ENCODE measurements at places on chromosomes 1 and 21.

GRCh38 chr21:42384989-42385388 lies 10.9 kb downstream of the TMPRSS3 start:
- DNase-seq = no peak

DNA sequence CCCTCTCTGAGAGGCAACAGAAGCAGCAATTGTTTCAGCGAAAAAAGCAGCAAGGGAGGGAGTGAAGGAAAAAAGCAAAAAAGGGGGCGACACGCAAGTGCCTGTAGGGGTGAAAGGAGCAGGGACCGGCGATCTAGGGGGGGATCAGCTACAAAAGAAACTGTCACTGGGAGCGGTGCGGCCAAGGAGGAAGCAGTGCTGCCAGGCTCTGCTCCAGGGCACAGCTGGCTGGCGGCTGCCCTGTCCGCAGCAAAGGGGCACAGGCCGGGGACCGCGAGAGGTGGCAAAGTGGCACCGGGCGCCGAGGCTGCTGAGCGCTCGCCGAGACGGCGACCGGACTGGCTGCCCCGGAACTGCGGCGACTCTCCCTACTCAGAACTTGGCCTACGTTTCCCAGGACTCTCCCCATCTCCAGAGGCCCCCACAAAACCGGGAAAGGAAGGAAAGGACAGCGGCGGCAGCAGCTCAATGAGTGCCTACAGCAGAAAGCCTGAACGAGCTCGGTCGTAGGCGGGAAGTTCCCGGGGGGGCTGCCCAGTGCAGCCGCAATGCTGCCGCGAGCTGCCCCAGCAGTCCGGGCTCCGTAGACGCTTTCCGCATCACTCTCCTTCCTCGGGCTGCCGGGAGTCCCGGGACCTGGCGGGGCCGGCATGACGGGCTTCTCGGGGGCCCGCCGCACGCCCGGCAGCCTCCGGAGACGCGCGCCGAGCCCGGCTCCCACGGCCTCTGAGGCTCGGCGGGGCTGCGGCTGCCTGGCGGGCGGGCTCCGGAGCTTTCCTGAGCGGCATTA lies 1.0 kb upstream of the CDKN2C start:
- no peak for DNase-seq

DNA sequence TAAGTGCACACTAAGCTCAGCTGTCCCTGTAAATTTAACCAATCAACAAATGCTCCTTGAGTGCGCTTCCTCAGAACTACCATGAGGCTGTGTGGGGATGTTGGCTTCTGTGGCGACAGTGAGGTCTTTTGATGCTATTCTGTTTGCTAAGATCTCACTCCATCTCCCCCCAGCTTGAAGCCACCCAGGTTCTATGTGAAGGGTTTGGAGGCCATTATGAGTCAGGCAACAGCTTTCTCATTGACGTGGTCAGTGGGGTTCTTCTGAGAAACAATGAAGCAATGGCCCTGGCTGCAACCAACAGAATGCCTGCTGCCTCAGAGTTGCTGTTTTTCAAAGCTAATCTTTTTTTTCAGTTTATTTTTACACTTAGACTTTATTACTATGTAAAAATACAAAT lies 205.5 kb downstream of the PTBP2 start:
- DNase-seq = no peak

DNA sequence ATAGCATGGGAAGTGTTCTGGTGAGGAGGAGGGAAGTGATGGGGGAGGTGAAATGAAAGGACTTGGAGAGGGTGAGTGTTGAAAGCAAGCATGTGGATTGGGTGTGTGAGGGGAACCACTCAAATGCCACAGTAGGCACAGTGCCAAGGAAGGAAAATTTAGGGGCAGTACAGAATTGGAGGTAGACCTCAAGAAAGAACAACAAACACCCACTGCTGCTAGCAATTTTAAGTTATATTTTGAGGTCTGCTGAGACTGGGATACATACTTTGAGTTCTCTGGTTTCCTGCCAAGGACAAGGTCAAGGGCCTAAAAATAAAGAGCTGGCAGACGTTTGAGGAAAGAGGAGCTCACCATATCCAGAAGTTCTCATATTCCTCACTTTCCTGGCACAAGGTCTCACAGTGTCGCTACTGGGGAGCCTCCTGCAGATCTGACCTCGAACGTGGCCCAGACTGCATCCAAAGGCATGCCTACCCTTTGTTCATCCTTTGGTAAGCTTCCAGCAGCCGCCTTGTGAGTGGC lies 104.0 kb downstream of the BRINP2 start:
- DNase-seq = no peak

- DNase-seq = no peak
These were observed 114.7 kb downstream of the GRIK3 start for GRCh38 chr1:36919491-36920145.

GRCh38 chr1:247456914-247457639 lies 827 bp downstream of the OR2B11 start:
- no peak for DNase-seq

- DNase-seq = no peak
These were observed 38.7 kb downstream of the CHAF1B start for GRCh38 chr21:36423771-36424433.

GRCh38 chr1:247281001-247281574 lies 25.2 kb downstream of the VN1R5 start:
- DNase-seq = no peak

- DNase-seq = no peak
These were observed 38.0 kb upstream of the FOXO6 start for GRCh38 chr1:41323243-41323642.
